ENCODE measurements at places on chromosomes 3 and 15.

- no peak for DNase-seq
These were observed 108.8 kb upstream of the RAD18 start for GRCh38 chr3:9071936-9072666.

DNA sequence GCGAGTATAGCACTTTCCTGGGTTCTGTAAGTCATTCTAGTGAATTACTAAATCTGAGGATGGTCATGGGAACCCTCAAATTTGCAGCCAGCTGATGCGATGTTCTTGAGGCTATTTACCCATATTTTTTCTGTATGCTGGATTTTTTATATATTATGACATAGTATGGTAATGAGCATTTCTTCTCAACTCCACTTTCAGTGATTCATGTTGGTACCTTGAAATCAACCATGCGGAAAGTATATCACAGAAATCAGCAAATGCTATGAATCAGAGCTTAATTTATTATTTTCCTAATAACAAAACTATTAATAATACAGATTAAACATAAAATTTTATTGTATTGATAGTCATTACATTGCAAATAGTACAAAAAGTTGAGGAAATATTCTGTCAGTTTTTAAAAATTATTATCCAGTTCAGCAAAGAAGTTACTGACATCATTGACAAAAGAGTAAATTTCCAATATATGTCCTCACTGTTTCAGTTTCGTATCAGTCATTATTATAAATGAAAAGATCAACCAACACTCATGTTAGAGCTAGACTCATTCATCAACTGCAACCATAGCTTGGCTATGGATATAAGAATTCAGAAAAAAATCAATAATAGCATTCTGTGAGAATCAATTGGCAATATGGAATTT is 164.3 kb upstream of the SETMAR start:
- DNase-seq, result no peak

DNA sequence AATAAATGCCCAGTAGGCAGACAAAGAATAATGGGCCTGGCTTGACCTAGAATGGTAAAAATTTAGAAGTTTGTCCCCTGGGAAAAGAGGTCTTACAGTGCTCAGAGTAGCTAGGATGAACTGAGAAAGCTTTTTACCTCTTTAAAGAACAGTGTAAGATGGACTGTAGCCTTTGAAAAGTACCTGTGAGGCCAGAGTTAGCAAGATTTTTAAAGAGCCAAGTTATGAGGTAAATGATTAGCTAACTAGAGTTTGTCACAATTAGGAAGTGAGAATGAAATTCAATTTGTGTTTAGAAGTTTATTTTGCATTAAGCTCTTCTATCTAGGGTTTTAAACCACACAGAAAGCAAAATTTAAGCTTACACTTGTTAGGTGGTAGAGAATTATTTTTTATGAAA is 480.9 kb downstream of the ZIC1 start:
- no peak for DNase-seq

DNA sequence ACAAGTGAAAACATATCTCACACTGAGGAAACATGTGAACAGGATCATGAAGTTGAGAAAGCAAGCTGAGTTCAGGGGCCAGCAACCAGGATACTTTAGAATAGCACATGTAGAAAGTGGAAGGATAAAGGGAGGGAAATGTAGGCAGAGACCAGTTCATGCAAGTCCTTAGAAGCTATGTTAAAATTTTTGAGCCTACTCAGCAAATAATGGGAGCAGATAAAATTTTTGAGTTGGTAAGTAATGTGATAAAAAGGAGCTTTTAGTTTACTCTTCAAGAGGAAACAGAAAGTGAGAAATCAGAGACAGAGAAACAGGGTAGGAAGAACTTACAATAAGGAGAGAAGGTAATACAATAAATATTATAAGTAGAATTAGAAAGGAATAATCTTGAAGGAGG is 105.6 kb upstream of the ZBTB20 start:
- DNase-seq, result no peak

DNA sequence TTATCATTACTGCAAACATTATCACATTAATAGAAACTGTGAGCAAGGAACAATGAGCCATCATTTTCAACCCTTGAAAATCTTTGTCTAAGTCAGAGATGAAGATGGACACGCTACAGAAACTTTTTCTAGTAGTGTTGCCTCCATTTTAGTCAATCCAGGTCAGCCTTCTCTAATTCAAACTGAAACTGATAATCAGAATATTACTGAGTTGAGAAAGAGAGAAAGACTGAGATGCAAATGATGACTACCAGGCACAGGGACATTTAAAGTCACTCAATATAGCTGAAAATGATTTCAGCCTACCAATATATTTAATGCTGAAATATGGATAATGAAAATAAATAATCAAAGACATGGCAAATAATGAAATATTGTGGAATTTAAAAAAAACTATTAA is 261.4 kb downstream of the GBE1 start:
- no peak for DNase-seq

DNA sequence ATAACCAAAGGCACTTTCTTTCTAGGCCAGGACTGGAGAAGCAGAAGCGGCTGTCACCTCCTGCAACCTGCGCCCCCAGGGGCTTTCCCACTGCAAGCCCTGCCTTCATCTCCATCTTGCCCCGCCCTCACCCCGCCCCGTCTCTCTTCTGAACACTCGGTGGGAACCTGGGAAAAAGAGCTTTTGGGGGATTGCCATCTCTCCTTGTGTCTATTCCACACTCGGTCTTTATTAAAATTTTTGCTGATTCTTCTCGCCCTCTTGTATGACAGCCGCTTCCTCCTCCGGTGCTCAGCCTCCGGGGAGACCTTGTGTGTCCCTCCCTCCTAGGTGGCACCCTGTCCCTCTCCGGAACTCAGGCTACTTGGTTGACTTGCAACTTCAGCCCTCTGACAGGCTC is 41.9 kb upstream of the SPESP1 start:
- DNase-seq, result no peak

GRCh38 chr15:67130166-67130565 is 64.8 kb downstream of the SMAD3 start:
- DNase-seq, result no peak

GRCh38 chr3:29731050-29731449 is 450.2 kb downstream of the RBMS3 start:
- no peak for DNase-seq

DNA sequence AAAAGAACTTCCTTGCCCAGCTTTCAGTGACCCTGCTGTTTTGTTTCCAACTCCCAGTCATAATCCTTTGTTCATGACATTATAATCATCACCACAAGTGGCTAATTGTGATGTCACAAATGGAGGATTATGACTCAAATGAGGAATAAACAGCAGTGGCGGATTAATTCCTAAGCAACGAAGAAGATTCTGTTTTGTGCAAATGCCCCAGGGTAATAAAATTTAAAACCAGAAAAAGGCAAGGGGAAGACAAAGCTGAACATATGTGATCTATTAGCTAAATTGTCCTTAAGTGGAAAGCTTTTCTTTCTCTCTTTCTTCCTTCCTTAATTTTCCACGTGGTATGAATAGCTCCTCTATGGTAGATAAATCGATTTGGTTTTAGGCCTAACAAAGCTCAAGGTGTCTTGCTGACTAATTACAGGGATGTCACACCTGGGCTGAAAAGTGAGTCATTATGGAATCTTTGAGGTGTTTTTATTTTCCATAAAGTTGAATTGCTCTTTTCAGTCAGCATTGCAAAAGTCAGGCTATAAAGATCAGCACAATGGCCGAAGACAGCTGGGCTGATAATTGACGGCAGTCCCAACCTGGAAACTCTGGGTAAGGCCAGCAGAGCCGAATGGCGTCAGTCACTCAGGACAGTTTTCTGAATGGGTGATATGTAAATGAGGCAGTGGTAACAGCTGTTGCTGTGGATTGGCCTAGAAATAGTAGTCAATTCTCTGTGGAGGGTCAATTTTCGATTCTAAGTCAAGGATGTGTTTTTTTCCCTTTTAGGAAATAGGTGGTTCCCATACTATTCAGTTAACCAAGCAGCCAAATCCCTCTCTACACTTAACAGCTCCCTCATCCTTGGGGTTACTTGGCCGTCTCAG is 121.5 kb downstream of the PTPRG start:
- DNase-seq, result peak; percentile 67

GRCh38 chr3:7000501-7000900 is 139.6 kb downstream of the GRM7 start:
- DNase-seq, result no peak

- no peak for DNase-seq
These were observed 123.4 kb downstream of the ATP10A start for GRCh38 chr15:25739687-25740121.

- peak; percentile 62 for DNase-seq
These were observed 12.7 kb downstream of the HMCES start for GRCh38 chr3:129291236-129291886.

DNA sequence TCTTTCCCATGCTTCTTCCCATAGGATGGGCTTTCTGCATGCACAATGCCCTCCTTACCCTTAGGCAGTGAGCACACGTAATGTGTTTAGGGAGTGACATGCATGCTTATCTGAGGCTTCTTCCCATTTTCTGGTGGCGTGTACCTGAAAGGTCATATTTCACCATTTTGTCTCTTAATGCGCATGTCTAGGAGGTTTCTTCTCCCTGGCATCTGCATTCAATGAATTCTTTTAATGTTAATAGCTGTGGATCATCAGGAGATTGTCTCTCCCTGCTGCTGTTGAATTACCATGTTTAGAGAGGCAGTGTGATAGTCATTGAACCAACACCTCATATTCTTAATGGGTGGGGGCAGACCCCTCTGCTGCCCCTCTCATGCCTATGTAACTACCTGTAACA is 205.6 kb upstream of the SGO1 start:
- DNase-seq, result no peak

DNA sequence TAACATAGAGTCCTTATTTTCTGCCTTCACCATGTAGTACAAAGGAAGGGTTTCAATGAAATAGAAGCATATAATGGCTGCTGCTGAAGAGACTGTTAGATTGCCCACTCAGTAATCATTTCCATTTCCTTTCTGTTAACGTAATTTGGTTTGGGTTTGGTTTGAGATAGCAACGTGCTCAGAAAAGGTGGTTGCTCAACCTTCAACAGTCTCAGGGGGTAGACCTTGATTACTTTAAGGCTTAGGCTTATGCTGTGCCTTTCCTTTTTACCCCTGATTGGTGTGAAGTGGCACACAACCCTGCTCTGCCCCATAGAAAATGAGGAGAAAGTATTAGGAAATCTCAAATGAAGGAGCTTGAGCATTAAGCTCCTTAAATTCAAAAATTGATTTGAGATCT is 163.7 kb upstream of the TP63 start:
- DNase-seq, result no peak
